Stimulated activated CD4-positive, alpha-beta T cell treated with anti-CD3 and anti-CD28 coated beads, TNF-alpha, amount 100 ng/mL, for 24 hours (primary cell): ENCODE measurements at places on chromosomes 6 and 20.

GRCh38 chr6:169661391-169661756 lies 40.5 kb downstream of the WDR27 start:
- DNase-seq: no peak

DNA sequence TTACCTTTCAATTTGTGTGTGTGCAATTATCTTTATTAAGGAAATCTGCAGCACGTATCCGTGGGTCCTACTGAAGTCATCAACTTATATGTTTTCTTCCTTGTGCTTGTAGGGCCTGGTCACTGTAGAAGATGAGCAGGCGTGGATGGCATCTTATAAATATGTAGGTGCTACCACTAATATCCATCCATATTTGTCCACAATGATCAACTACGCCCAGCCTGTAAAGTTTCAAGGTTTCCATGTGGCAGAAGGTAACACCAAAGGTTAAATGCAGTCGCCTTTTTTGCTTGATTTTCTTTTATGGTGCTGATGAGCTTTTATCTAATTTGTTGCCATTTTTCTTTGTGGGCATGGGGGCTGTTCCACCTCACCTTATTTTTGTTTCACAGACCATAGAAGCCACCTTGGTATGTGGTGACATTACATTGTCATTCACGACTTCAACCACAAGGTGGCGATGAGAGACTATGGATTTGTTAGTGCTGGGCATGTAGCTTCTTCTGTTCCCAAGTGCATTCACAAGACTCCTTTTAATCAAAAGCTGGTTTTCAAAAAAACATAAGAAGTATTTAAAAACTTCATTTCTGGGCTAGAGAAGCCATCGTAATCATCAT lies 106.5 kb upstream of the LAMP5 start:
- DNase-seq: peak; percentile 20

DNA sequence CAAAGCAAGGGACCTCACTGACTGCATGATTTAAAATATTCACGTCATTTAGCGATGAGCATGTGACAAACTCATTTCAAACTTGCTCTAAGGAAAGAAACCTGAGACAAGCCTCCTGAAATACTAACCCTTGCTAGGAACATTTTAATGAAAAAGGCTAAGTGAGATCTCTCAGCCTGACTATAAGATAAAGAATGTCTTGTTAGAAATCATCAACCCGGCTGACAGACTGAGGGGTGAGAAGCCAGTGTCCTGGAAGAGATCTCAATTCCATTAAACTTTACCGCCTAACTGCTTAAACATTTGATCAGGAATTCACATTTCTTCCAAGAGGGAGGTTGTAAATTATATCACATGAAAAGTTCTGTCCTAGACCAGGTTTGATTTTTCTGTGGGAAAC lies 274.8 kb upstream of the EXOC2 start:
- DNase-seq: no peak

- DNase-seq: no peak
Measured at GRCh38 chr6:83852528-83853177, 507 bp upstream of the RIPPLY2 start.

DNA sequence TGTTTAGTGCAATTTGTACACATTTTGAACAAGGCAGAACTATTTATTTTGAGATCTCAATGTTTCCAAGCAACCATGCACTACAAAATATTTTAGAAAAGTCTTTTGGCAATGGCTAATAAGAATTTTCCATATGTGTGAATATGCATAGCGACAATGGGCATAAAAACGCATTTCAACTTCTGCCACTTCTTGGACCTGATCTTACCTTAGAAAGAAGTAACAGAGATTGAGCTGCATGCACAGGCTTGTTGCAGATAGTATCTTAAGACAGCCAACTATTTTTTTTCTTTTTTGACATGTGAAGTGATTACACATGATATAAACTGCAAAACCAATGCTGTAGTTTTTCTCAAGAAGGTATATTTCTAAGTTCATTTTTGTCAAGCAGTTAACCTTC lies 210.4 kb upstream of the PHACTR1 start:
- no peak for DNase-seq

- no peak for DNase-seq
Measured at GRCh38 chr6:135798751-135799515, 52.6 kb upstream of the PDE7B start.

- DNase-seq: peak; percentile 10
Measured at GRCh38 chr20:5000263-5001173, 792 bp downstream of the SLC23A2 start.

DNA sequence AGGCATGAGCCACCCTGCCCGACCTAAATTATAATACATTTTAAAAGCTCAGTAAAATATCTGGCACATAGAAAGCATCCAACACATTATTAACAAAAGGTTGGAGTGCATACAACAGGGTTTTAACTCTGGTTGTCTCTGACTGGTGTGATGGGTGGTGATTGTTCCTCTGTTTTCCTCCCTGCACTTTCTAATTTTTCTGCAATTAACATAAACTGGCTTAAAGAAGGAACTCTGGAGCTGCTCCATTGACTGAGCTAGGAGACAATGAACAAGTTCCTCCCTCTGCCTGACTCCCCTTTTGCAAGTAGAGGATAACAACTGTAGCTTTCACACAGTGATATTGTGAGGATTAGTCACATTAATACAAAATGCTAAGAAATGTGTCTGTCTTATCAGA lies 48.5 kb upstream of the SIRPG start:
- no peak for DNase-seq

- no peak for DNase-seq
Measured at GRCh38 chr20:38195521-38195920, 30.5 kb upstream of the TGM2 start.

DNA sequence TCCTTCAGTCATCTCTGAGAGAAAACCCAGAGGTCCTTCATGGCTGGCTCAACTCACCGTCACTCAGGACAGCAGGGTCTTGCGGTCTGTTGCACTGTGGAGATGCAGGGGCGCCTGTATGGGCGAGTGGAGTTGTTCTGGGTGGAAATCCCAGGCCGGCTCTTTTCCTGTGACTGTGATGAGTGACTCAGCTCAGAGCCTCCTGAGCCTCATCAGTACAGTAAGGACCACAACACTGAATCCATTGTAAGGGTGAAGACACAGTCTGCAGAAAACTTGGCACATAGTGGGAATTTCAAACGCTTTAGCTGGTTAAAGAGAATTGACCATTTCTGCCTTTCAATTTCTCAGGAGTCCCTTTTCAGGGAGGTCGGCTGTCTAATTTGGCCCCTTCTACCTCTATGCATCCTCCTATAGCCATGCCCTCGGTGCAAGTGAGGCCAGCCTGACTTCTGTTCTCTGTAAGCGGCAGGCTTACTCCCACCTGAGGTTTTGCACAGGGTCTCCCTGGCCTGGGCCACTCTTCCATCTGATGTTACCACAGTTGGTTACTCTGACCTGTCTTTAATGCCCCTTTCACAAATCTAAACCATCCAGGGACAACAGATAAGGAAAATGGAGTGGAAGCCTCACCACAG lies 35.5 kb upstream of the TBXT start:
- DNase-seq: no peak

GRCh38 chr6:45746046-45746445 lies 269.6 kb downstream of the CLIC5 start:
- DNase-seq: no peak

DNA sequence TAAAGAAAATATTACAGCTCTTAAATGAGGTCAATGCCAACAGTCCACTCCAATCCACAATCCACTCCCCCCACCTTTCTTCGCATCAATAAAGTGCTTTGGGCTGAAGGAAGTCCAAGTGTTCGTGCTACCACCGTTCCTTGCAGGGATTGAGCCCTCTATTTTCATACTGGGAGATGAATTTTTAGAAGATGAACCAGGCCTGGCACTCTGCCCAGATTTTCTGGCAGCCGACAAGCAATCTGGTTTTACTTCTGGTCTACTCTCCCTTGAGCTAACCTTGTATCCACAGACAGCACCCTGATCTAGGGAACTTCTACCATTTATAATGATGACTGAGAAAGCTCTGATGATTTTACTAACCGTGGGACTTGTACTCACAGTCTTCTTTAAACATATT lies 72.3 kb downstream of the BTBD9 start:
- DNase-seq: no peak

DNA sequence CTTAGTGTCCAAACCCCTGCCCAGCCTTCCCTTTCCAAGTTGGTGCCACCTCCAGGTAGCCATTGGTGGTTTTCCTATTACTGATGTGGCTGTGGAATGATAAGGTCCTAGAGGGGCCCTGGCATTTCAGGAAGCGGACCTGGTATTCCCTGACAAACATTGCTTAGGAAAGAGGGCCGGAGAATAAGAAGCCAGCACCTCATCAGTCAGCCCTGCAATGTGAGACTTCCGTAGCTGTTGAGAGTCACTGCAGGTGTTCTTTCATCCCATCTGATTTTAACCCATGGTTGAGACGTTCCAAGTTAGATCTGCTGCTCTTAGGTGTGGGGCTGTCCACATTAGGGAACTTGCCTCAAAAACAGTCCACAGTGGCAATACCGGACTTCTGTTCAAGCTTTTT lies 14.8 kb upstream of the NPEPL1 start:
- DNase-seq: no peak

DNA sequence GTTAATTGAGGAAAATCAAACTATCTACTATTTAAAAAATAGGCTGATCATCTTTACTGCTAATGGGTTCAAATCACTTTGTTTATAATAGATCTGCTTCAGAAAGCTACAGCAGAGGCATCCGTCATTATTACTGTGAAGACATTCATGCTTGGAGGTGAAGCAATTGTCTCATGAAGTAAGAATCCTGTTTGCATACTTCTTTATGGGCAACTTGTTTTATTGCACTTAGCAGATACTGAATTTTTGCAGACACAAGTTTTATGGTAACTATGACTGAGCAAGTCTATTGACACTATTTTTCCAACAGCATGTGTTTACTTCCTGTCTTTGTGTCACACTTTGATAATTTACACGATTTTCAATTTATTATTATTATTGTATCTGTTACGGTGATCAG lies 573.9 kb downstream of the RFPL4B start:
- DNase-seq: no peak

DNA sequence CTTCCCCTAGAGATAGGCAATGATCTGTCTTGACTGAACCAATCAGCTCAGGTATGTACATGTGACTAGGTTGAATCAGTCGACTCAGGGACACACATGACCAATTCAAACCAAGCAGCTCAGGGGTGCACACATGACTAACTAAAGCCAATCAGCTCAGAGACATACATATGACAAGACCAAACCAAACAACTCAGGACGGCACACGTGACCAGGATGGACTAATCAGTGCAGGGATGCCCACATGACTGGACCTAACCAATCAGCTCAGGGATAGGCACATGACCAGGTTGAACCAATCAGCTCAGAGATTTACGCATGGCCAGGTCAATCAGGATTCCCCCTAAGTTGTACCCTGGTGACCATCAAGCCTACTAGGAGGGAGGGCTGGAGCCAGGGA lies 310.3 kb downstream of the CDH26 start:
- DNase-seq: no peak

GRCh38 chr6:10624836-10625235 lies 69.6 kb downstream of the C6orf52 start:
- DNase-seq: no peak

- DNase-seq: no peak
Measured at GRCh38 chr6:30510419-30511168, 21.3 kb downstream of the HLA-E start.

DNA sequence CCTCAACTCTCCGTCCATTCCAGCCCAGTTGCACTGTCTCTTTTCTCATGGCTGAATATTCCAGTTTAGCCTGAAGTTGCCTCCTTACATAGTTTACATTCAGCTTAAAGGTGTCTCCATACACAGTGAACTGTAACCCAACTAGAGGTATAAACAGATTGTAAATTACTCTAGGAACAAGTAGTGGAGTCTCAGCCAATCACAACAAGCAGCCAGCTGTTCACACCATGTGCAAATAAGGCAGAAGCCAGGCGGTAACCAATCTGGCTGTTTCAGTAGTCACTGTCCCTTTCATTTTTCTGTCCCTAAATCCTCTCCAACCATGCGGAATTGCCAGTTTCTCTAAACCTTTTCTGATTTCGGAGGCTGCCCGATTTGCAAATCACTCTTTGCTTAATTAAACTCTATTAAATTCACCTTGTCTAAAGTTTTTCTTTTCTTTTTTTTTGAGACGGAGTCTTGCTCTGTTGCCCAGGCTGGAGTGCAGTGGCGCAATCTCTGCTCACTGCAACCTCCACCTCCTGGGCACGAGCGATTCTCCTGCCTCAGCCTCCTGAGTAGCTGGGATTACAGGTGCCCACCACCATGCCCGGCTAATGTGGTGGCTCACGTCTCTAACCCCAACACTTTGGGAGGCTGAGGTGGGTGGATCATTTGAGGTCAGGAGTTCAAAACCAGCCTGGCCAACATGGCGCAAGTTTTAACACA lies 37.6 kb upstream of the GFOD1 start:
- DNase-seq: no peak

- no peak for DNase-seq
Measured at GRCh38 chr6:122752459-122752858, 27.1 kb upstream of the FABP7 start.

GRCh38 chr6:100153636-100154275 lies 159.7 kb upstream of the MCHR2 start:
- DNase-seq: no peak

DNA sequence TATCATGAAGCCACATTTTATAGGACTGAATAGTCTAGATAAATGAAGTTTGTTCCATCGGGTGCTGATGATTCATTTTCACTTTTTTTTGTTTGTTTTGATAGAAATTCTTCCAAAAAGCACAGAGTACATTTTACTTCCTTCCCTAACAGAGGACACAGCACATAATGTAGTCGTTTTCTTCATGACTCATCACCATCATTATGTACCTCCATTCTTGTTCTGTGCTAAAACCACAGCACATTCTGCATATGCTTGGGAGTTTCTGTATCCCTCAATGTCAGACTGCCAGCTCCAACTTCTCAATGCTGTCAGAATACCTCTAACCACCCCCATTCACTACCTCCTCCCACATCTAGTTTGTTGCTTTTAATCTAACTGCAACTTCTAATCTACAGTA lies 1004.9 kb upstream of the ADGRB3 start:
- DNase-seq: no peak

GRCh38 chr20:48186447-48186846 lies 401.2 kb upstream of the SULF2 start:
- DNase-seq: no peak

- no peak for DNase-seq
Measured at GRCh38 chr6:156352861-156353260, 424.3 kb upstream of the ARID1B start.

DNA sequence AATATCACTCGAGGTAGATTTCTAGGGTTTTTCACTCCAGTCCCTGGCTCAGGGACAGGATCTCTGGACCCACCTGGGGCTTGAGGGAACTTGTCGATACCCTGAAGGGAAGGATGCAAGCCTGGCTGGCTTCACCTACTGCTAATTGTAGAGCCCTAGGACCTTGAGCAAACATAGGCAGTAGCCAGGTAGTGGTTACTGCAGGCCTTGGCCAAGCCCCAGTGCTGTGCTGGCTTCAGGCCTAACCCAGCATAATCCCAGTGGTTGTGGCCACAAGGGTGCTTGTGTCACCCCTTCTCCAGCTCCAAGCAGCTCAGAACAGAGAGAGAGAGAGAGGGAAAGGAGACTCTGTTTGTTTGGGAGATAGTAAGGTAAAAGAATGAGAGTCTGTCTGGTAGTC lies 5.8 kb upstream of the MCM9 start:
- no peak for DNase-seq

GRCh38 chr6:14765106-14765505 lies 480.8 kb upstream of the JARID2 start:
- DNase-seq: no peak

GRCh38 chr6:38137608-38138265 lies 318.2 kb downstream of the ZFAND3 start:
- no peak for DNase-seq
